DMS153 (cell line): ENCODE measurements at places on chromosomes 6 and 20.

- DNase-seq, result no peak
Measured at GRCh38 chr6:90040931-90041330, 146.7 kb downstream of the GJA10 start.

- DNase-seq, result no peak
Measured at GRCh38 chr6:46926481-46926880, 4.7 kb upstream of the ADGRF5 start.

- DNase-seq, result no peak
Measured at GRCh38 chr20:56380375-56380774, 11.6 kb downstream of the AURKA start.

GRCh38 chr6:150528648-150529285 is 70.9 kb upstream of the PLEKHG1 start:
- DNase-seq, result no peak

DNA sequence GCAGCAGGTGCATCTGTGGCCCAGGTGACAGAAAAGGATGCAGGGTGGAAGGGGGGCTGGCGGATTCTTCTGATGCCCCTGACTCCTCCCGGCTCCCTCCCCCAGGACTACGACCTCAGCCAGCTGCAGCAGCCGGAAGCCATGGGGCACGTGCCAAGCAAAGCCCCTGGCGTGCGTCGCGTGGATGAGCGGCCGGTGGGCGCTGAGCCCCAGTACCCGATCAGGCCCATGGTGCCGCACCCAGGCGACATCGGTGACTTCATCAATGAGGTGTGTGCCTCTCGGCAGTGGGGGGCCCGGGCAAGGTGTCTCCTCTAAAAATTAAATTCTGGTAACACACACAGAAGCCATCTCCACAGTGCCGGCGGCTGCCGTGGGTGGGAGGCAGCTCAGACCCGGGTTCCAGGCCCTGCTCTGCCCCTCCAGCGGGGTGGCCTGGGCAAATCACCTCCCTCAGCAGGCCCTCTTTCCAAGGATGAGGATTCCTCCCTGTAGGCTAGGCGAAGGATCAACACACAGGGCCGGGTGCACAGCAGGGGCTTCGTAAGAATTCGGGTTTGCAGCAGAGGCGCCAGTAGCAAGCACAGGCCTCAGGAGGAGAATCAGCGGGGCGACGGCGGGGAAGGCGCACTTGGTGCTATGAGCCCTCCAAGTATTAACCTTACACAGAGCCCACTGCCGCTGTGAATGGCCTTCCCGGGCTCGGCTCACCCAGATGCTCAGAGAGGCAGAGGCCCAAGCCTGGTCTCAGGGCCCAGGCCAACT is 131.5 kb downstream of the TAF4 start:
- no peak for DNase-seq

GRCh38 chr20:24995741-24996448 is 3.3 kb upstream of the APMAP start:
- no peak for DNase-seq

DNA sequence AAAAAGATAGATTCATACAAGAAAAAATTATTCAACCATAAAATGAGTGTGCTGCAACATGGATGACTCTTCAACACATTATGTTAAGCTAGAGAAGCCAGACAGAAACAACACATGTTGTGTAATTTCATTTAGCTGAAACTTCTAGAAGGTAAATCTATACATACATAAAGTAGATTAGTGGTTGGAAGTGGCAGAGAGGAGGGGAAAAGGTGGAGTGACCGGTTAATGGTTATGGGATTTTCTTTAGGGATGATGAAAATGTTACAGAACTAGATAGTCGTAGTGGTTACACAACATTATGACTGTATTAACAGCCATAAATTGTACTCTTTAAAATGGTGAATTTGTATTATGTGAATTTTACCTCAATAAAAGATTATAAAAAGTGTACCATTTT is 304.1 kb upstream of the SLC35B3 start:
- no peak for DNase-seq

GRCh38 chr6:125312478-125312877 is 10.7 kb upstream of the HDDC2 start:
- DNase-seq, result no peak

DNA sequence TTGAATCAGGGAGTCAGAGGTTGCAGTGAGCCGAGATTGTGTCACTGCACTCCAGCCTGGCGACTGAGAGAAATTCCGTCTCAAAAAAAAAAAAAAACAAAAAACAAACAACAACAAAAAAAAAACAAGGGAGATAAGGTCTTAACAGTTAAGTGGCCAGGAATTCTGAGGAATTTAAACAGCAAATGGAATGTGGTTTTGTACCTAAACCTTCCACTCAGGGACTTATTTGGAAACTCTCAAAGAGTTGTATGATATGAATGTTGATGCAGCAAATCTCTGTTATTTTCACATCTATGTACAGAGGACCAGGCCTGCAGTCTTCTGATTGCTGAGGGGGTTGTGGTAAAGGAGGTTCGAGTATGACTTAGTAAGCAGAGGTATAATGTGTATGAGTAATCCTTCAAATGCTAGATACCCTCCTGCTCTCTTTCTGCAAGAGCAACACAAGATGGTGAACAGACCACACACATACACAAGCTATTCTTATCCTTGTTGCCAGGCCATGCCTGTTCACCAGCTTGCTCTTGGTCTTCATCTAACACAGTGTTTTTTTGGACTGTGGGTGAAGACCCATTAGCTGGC is 174.9 kb upstream of the SCGN start:
- no peak for DNase-seq

DNA sequence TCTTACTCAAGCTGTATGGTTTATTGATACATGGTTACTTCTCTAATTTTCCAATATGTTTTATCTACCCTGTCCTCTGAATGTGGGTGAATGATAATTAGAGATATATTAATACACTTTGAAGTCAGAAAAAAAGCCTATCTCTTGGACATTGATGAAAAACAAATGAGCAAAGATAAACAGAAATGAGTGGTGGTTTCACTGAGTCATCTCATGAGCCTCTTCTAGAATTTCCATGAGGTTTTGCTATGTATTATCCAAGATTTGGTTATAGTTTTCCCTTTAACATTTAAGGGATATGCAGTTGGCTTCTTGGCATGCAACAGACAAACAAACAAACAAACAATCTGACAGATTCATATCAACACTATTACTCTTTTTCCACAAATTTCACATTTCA is 586.8 kb downstream of the RFPL4B start:
- no peak for DNase-seq

GRCh38 chr6:19303383-19303782 is 533.8 kb upstream of the ID4 start:
- peak; percentile 93 for DNase-seq

DNA sequence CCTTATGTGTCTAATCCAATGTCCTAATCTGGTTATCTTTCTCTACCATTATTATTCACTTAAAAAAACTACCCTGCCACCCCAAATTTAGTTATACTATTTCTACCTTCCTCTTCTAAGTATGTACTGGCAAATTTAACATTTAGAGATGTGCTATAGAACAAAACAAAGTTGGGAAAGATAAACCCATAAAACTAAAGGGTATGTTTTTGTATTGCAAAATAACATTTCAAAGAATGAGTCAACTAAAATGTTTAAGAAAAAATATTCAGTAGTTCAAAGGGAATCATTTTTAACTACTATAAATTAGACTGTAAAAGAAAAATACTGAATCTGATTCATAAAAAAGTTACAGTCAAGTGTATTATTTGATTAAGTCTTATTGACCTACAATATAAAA is 103.0 kb downstream of the LMBRD1 start:
- no peak for DNase-seq

DNA sequence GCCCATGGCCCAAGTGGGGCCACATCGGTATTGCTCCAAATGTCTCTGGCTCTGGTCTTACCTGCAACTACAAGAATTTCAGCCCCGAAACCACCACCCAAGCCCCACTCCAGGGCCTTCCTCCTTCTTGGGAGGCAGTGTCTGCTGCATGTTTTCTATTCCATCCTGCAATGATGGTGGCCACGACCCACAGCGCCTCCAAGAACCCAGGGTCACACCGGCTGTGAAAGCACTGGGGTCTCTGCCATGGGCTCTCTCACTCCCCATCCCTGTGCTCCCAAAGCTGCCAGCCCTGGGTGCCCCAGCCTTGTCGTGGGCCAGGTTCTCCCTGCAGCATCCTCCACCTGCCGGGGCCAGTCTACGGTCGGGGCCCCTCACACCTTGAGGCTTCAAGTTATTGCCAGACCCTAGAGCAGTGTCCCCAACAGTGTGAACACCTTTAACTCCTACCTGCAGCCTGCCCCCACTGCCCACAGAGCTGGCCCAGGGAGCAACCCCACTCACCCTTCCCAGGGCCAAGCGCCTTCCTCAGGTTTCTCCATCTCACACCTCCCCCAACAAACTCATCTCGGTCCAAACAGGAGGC is 115.4 kb downstream of the JPH2 start:
- DNase-seq, result no peak

DNA sequence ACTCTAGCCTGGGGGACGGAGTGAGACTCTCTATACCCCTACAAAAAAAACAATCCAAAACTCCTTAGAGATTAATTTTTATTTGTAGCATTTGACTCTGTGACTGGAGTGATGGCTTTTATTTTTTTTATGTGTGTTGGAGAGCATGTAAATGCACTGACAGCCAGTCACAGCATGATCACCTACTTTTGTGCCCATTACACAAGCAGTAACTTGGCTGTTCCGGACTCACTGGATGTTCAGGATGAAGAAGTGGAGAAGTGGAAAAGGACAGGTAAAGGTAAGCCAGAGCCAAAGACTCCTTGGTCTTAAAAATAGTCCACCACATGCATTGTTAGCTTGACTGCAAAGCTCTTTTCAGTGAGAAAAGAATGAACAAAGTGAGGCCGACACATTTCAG is 222.6 kb downstream of the FOXC1 start:
- DNase-seq, result no peak

GRCh38 chr6:70396163-70396562 is 17.1 kb upstream of the FAM135A start:
- no peak for DNase-seq

DNA sequence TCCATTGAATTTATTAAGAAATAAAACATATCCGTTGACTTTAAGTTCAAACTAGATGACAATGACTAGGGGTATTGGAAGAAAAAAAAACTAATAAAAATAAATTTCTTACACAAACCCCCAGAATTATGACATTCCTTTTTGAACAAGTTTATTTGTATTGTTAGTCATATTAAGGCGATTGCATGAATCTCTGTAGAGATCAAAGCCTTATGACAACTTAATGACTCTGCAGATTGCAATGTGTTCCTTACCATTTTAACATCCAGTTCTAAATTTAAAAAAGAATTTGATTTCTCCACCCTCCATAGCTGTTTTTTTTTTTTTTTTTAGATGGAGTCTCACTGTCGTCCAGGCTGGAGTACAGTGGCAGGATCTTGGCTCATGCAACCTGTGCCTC is 189.8 kb upstream of the CEP162 start:
- DNase-seq, result no peak

GRCh38 chr6:151096255-151096612 is 143.5 kb upstream of the AKAP12 start:
- DNase-seq, result no peak

DNA sequence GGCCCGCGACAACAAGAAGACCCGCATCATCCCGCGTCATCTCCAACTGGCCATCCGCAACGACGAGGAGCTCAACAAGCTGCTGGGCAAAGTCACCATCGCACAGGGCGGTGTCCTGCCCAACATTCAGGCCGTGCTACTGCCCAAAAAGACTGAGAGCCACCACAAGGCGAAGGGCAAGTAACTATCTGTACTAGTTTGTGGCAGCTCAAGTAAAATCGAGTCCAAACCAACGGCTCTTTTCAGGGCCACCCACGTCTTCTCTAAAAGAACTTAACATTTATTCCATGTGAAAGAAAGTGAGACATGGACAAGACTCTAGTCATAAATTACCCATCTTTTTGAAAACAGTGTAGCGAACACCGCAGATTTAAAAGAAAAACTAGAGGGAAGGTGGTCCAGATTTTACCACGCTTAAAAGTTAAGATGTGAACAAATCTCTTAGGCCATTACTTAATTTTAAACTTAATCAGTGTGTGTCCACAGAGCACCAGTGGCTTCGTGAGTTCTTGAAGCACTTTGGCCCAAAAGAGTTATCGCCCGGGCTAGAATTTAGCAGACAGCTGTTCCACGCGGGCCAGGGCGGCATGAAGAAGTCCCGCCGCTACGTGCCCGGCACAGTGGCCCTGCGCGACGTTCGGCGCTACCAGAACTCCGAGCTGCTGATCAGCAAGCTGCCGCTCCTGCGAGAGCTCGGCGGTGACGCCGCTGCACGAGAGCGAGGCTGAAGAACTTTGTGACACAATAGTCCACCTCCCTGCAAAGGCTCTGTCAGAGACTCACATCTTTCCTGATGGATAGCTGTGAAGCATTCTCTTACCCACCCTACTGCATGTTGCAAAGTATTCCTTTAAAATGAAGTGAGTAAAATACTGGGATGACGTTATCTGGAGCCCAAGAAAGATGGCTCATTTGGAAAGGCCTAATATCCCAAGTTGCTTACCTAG is 113.9 kb upstream of the PRSS16 start:
- DNase-seq, result peak; percentile 50

GRCh38 chr20:17881741-17882064 is 86.9 kb downstream of the SNX5 start:
- DNase-seq, result no peak

DNA sequence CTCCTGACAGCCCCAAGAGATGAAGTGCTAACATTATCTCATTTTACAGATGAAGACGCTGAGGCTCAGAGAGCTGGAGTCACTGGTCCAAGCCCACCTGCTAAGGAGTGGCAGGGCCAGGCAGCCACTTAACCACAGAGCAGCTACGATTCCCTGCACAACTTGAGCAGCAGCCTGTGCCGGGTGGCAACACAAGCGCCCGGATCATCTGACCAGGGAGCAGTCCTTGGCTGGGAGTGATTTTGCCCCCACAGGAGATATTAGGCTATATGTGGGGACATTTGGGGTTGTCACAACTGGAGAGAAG is 93.2 kb upstream of the PTPN1 start:
- DNase-seq, result no peak

DNA sequence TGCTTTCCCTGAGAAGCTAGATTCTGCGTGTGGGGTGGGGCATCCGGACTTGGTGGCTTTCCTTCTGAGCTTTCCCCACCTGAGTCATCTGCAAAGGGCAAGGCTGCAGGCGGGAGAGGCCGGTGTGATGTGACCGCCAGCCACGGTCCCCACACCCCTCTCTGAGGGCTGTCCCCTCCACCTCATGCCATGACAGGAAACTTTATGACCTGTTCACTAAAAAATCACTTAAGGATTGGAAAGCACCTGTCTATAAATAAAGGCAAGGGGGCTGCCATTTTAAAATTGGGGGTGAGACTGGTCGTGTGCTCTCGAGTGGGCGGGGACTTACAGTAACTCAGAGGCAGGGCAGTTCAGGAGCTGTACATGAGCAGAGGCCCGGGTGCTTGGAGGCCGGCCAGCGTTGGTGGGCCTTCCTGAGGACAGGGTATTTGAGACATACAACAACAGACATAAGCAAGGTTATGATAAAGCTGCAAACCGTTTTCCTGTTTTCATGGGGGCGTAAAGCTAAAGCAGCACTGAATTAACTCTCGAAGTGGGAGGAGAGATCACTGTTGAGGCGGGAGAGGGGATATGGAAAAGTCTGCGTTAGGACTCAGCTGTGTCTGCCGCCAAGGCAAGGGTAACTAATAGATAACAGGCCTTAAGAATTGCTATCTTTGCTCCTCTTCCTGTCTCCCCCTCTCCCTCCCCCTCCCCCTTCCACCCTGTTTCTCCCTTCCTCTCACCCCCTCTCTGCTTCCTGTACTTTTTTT is 16.1 kb upstream of the SERPINB1 start:
- no peak for DNase-seq

- DNase-seq, result no peak
Measured at GRCh38 chr6:40165036-40165709, 230.9 kb upstream of the MOCS1 start.

- DNase-seq, result no peak
Measured at GRCh38 chr6:21371676-21372171, 221.8 kb upstream of the SOX4 start.
